ENCODE measurements at places on chromosomes 13 and 19.

GRCh38 chr19:43780706-43781525 is at the start of gene KCNN4:
Gene KCNN4, minus strand, starts transcription at chr19:43780973. Its CDS starts 112 bp downstream, at chr19:43780861.
- no peak for DNase-seq

DNA sequence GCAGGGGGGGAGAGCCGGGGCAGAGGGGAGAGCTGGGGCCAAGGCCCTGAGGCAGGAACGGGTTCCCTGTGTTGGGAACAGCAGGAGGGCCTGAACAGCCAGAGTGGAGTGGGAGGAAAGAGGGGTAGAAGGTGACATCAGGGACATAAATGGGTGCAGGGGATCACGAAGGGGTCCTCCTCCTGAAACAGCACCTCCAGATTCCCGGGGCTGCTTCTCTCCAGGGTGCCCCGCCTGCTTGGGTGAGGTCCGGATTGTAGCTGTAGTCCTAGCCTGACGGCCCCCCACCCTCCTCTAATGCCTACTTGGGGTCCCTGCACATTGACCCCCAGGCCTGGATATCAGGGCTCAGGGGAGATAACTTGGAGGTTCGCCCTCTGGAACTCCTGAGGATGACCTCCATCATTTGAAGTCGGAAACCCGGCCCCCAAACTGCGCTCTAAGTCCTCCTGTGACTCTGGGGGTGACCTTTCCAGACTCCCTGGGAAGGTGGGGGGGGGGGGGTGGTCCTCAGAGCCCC is 473 bp upstream of the SCN1B start:
- no peak for DNase-seq

- no peak for DNase-seq
Measured at GRCh38 chr13:28022848-28023518, 34.5 kb upstream of the URAD start.

DNA sequence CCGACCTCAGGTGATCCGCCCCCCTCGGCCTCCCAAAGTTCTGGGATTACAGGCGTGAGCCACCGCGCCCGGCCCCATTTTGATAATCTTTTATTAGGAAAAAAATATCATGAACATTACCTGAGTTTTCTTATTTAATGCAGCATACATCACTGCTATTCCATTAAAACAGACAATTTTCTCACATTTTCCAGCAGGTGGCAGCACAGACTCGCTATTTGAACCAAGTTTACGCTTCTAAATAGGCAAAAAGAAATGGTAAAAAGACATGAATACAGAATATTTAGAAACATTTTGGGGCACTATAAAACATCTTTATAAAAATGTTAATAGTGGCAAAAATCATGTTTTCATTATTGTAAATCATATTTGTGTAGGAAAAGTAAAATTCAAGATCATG is 903.1 kb downstream of the SLITRK6 start:
- peak; percentile 47 for DNase-seq

- no peak for DNase-seq
Measured at GRCh38 chr13:84417416-84417815, 535.1 kb upstream of the SLITRK1 start.

- DNase-seq: no peak
Measured at GRCh38 chr13:22127277-22128164, 456.6 kb downstream of the FGF9 start.

GRCh38 chr13:89163096-89163495 is 1491.9 kb downstream of the SLITRK5 start:
- DNase-seq: no peak

- no peak for DNase-seq
Measured at GRCh38 chr13:21101865-21102576, 40.6 kb upstream of the LATS2 start.

DNA sequence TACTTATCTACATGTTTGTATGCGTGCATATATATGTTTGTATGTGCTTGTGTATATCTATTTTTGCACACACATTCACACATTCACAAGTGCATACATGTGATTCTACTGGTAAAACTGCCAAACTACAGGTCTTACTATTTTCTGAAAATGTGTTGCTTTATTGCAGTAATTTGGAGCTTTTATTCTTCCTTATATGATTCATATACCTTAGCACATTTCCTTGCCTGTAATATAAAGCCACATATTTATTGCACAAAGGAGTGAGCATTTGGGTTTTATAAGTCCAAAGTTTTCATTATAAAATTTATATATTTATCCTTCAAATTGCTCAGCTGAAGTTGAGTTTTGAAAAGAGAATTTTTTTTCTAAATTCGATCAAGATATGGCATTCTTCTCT is 1120.4 kb upstream of the PCDH9 start:
- DNase-seq: no peak

All from glutamatergic neuron (in vitro differentiated cells).